ENCODE measurements at places on chromosomes 16 and 17.

GRCh38 chr16:84819644-84820304 lies at the start of gene CRISPLD2:
Gene CRISPLD2 (plus strand): TSS chr16:84819985. CDS start chr16:84838496, 18,511 bp downstream.
- peak; percentile 91 for DNase-seq

DNA sequence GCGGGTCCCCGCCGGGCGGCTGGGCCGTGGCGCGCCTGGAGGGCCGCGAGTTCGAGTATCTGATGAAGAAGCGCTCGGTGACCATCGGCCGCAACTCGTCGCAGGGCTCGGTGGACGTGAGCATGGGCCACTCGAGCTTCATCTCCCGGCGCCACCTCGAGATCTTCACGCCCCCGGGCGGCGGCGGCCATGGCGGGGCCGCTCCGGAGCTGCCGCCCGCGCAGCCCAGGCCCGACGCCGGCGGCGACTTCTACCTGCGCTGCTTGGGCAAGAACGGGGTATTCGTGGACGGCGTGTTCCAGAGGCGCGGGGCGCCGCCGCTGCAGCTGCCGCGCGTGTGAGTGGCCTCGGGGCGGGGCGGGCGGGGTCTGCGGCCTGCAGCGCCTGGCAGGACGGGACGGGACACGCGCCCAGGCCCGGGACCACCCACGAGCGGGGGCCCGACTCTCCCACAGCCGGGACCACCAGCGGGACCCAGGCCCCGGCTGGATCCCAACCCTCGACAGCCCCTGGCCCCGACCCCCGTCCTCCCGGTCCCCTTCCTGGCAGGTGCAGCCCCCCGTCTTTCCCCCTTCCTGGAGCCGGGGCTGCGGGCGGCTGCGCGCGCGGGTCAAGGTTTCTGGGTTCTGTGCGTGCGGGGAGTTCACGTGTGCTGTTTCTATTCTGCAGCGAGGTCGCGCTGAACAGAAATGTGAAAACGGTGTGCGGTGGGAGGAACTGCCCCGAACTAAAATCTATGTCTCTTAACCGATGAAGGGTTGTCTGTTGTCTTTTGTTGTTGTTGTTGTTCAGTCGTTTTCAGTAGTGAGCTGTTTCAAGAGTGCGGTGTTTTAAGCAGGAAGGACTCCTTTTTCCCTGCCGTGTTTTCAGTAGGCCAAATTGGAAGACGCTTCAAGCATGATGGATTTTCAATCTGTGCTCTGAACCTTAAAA lies 705 bp downstream of the FOXK2 start:
- peak; percentile 46 for DNase-seq

DNA sequence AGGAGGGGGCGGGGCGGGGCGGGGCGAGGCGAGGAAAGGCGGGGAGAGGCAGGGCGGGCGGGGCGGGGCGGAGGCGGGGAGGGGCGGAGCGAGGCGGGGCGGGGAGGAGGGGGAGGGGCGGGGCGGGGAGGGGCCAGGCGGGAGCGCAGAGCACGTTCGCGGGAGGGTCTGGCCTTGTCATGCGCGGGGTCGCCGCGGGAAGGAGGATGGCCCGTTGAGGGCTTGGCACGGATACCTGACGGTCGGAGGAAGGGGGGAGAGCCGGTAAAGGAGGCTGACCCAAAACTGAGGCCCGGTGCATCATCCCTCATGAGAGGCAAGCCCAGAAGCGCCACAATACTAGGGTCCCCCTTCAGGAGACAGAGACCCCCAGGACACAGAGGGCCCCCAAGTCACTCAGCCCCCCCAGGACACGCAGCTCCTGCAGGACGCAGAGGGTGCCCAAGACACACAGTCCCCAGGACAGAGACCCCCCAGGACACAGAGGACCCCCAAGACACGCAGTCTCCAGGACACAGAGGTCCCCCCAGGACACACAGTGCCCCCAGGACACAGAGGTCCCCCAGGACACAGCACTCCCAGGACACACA lies 593 bp upstream of the WDR45B start:
- no peak for DNase-seq

DNA sequence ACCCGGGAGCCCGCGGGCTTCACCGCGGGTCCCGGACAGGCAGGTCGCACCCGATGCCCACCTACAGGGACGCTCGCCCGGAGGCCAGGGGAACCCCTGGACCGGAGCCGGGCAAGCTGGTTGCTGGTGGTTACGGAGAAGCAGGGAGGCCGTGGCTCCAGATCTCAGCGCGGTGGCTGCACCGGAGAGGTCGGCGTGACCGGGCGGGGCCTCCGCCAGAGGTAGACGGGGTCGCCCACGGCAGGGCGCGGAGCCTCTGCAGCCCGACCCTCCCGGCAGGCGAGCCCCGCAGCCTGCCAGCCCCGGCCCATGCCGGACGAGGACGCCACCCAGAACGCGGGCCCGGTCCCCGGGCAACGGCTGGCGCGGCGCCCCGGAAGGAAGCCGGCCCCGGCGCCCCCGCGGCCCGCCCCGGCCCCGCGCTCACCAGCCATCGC lies 341 bp downstream of the PCYT2 start:
- no peak for DNase-seq

GRCh38 chr16:22625967-22626366 lies 115.3 kb downstream of the NPIPB5 start:
- no peak for DNase-seq

GRCh38 chr17:82489117-82489516 lies 30.4 kb upstream of the FOXK2 start:
- peak; percentile 46 for DNase-seq

- no peak for DNase-seq
These were observed 76.0 kb downstream of the METRNL start for GRCh38 chr17:83155128-83156121.

DNA sequence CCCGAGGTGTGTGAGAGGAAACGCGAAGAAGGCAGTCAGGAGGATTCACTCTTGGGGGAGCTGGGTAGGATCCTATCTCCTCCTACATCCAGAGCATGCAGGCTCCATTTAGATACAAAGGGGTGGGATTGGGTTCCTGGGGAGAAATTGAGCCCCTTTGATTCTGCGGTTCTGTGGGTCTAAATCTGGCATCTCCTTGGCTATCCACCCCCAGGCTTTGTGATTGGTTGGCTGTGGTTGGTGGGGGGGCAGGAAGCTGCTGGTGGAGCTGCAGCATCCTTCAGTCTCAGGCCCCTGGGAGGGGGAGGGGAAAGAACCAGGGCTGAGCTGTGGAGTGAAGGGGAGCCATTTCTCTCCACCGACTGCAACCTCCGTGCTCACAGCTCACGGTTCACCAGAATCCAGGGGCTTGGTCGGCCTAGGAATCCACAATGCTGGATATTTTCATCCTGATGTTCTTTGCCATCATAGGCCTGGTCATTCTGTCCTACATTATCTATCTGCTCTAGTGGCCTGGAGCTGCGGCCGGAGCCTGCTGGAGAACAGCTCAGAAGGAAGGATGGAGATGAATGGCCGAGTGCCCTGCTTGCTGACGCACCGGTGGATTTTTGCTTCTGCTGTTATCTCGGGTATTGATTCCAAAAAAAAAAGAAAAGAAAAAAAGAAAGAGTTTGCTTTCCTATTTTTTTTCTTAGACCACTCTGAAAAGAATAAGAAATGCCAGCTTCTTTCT lies at the start of gene LASP1NB:
Gene LASP1NB (plus strand): TSS at position 352 of the 733 bp plus-strand sequence.
- DNase-seq = peak; percentile 49

- no peak for DNase-seq
These were observed 39.5 kb upstream of the DNAH9 start for GRCh38 chr17:11558681-11559234.

Data from cardiac fibroblast (primary cell).